ENCODE measurements at places on chromosomes 2 and 18. TPM values are rescaled to one million over a fixed set of nuclear protein-coding genes. Genes with fewer than 3 reads are reported as not detected.

The ATF2 gene
- 94.4 TPM for total RNA-seq

The WDR75 gene
- total RNA-seq, result 44.0 TPM

The LRRC30 gene
- total RNA-seq, result not detected

The NOSTRIN gene
- total RNA-seq, result 7.1 TPM

The DUSP11 gene
- total RNA-seq, result 21.9 TPM

The SOCS6 gene
- total RNA-seq, result 28.0 TPM

The STEAP3 gene
- total RNA-seq, result under 0.01 TPM

The PROKR1 gene
- 0.25 TPM for total RNA-seq

The RTP5 gene
- total RNA-seq, result 5.2 TPM

The ATG9A gene
- 22.4 TPM for total RNA-seq

The RBM44 gene
- total RNA-seq, result 3.4 TPM

The TMEM178A gene
- 23.4 TPM for total RNA-seq

The PROM2 gene
- 0.98 TPM for total RNA-seq

The CDK15 gene
- total RNA-seq, result under 0.01 TPM

The CRYBA2 gene
- not detected for total RNA-seq

The MBP gene
- 10.1 TPM for total RNA-seq

The SIX2 gene
- total RNA-seq, result 0.25 TPM

The C2orf81 gene
- 1.2 TPM for total RNA-seq

The DNER gene
- total RNA-seq, result 75.7 TPM

The SNED1 gene
- total RNA-seq, result 3.2 TPM

The FAM161A gene
- 18.2 TPM for total RNA-seq

The CD28 gene
- 0.25 TPM for total RNA-seq

The PLCL1 gene
- 28.5 TPM for total RNA-seq

The TRIM43 gene
- not detected for total RNA-seq

The ALK gene
- total RNA-seq, result 0.98 TPM

The SULT1C2 gene
- 0.98 TPM for total RNA-seq

The CFAP221 gene
- total RNA-seq, result 6.4 TPM

The IL1A gene
- not detected for total RNA-seq

The CXCR1 gene
- total RNA-seq, result not detected

The DSG2 gene
- total RNA-seq, result 3.2 TPM

The CHRND gene
- not detected for total RNA-seq

The ALLC gene
- total RNA-seq, result not detected

The SKOR2 gene
- not detected for total RNA-seq

The NPHP1 gene
- total RNA-seq, result 3.0 TPM

The DCDC2C gene
- 0.49 TPM for total RNA-seq

The SLC5A7 gene
- total RNA-seq, result 2.5 TPM

The NIF3L1 gene
- total RNA-seq, result 22.9 TPM

The MATN3 gene
- 2.0 TPM for total RNA-seq

The AKAIN1 gene
- 2.5 TPM for total RNA-seq

The TXNDC2 gene
- total RNA-seq, result under 0.01 TPM

The SFXN5 gene
- 20.7 TPM for total RNA-seq

The GYPC gene
- 6.9 TPM for total RNA-seq

The AQP12B gene
- not detected for total RNA-seq

The ADRA2B gene
- not detected for total RNA-seq

The PDE1A gene
- 41.8 TPM for total RNA-seq

The UPP2 gene
- 2.2 TPM for total RNA-seq

The SPP2 gene
- total RNA-seq, result not detected

The SERPINB12 gene
- not detected for total RNA-seq

The TGFA gene
- total RNA-seq, result 3.7 TPM
